Stimulated activated CD8-positive, alpha-beta memory T cell treated with anti-CD3 and anti-CD28 coated beads, Interleukin-15, amount 100 ng/mL, for 4 hours (primary cell): ENCODE measurements at places on chromosomes 5 and 9.

GRCh38 chr5:30921388-30921787 is 272.1 kb upstream of the CDH6 start:
- no peak for DNase-seq

DNA sequence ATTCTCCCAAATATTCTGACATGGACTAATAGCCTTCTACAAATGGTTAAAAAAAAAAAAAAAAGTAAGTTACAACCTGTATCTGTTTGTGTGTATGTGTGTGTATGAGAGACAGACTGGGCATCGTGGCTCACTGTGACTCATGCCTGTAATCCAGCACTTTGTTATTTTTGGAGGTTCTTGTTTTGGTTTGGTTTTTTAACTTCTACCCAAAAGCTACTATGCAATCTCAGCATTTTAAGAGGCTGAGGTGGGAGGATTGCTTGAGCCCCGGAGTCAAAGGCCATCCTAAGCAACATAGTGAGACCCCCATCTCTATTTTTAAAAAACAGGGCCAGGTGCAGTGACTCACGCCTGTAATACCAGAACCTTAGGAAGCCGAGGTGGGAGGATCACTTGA is 17.6 kb upstream of the HAVCR1 start:
- no peak for DNase-seq

DNA sequence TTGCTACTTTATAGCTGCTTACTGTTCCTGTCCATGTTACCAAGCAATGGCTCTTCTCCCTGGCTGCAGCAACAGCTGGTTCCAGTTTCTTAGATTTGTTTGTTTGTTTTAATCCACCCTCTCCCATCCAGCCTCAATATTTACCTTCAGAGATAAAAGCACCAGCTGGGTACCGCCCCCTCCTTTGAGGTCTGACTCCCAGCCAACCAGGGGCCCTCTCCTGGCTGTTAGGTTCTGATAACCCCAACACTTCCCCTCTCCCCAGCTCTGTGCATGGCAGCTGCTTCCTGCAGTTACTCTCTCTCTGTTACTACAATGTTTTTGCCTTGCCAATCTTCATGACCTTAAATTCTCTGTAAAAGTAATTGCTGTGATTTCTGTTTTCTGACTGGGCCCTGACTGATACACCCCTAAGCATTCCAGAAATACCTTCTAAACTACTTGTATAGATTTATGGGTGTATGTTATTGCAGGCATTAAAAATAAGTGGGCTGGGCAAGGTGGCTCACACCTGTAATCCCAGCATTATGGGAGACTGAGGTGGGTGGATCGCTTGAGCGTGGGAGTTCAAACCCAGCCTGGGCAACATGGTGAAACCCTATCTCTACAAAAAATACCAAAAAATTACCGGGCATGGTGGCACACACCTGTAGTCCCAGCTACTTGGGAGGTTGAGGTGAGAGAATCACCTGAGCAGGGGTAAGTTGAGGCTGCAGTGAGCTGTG is 2.6 kb upstream of the GCNT1 start:
- DNase-seq: no peak

DNA sequence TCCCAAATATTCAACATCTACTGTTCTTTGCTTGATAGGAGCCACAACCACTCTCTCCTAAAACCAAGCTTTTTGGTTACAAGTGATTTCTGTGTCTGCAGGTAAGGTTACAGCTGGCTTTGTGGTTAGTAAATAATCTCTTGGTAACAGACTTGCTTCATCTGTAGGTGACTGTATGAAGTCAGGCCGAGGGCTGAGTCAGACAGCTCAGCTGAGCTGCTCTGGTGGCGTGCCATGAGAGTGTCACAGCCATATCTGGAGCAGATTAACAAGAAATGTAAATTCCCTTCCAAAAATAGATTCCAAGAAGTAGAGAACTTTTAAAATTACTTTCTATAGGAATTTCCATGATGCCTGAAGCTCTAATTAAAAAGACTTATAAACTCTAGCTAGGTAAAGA is 23.7 kb upstream of the TAS2R1 start:
- DNase-seq: no peak

GRCh38 chr9:127574072-127574993 is 37.7 kb upstream of the STXBP1 start:
- DNase-seq: no peak

GRCh38 chr5:124677374-124678351 is 68.8 kb downstream of the ZNF608 start:
- no peak for DNase-seq

- DNase-seq: no peak
These were observed 96.5 kb downstream of the TLE1 start for GRCh38 chr9:81592887-81593266.

DNA sequence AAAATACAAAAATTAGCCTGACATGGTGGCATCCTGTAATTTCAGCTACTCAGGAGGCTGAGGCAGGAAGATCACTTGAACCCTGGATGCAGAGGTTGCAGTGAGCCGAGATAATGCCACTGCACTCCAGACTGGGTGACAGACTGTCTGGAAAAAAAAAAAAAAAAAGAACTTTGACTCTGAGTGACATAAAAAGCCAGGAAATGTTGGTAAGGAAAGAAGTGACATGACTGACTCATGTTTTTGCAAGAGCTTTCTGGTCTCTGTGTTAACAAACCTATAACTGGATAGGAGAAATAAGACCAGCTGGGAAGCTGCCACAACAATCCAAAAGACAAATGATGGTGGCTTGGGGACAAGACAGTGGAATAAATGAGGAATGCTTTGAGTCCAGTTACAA is 272.1 kb downstream of the HINT1 start:
- DNase-seq: no peak

DNA sequence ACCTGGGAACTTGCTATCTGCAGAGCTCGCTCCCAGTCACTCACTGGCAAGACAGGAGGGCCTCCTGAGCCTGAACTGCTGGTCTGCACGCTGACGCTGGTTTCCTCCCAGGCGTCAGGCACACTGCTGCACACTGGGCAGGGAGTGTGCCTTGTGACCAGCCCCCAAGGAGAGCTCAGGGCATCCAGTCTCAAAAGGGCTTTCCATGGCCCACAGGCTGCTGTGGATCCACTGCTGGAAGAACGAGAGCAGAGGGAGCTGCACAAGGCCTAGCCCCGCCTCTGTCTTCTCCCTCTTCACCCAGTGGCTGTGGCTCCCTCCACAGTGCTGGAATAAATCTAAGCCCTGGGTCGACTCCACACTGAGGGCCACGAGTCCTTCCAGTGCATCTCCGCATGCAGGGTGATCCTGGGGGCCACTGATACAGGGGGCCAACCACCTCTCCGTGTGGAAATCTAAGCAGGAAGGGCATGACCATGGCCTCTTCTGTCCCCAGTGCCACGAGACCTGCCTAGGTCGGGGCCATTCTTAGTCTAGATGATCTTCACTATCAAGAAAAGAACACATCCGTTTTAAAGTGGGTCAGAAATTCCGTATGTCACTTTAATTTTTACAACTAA is 93.6 kb downstream of the CAMSAP1 start:
- no peak for DNase-seq

GRCh38 chr5:7578071-7578470 is 182.1 kb downstream of the ADCY2 start:
- no peak for DNase-seq

- DNase-seq: no peak
These were observed 334.1 kb downstream of the RFX3 start for GRCh38 chr9:3191715-3192114.

- DNase-seq: no peak
These were observed 2.0 kb upstream of the AKNA start for GRCh38 chr9:114389612-114390368.

DNA sequence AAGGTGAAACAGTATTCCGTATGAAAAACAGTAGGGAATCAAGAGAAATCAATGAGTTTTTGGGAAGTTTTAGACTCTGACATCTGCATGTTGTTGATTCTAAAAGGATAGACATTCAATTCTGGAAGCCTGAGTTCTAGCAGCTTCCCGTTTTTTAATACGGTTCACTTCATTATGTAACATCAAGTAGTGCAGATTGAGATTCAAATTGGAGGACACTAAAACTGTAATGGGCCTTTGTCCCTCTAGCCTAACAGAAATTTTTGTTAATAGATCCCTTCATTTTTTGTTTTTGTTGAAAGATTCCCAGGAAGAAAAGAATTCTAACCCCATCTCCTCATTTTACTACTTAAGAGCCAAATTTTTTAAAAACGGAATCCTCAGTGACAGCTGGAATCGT is 384.6 kb downstream of the SH3GL2 start:
- no peak for DNase-seq

DNA sequence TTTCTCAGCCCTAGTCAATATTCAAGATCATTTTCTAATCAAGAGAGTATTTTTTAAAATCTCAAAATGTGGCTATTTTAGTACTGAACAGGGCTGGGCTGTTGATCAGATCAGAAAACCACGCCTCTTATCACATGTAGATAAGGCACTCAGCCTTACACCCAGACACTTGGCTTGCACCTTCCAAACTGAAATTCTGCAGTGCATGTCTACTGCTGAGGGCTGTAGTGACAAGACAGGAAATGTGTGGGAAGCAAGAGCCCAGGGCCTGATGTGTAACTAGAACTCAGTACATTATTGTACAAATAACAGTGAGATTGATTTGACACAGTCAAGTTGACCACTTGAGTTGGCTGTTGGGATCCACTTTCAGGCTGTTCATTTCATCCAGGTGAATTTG is 48.6 kb downstream of the UBE2QL1 start:
- no peak for DNase-seq

DNA sequence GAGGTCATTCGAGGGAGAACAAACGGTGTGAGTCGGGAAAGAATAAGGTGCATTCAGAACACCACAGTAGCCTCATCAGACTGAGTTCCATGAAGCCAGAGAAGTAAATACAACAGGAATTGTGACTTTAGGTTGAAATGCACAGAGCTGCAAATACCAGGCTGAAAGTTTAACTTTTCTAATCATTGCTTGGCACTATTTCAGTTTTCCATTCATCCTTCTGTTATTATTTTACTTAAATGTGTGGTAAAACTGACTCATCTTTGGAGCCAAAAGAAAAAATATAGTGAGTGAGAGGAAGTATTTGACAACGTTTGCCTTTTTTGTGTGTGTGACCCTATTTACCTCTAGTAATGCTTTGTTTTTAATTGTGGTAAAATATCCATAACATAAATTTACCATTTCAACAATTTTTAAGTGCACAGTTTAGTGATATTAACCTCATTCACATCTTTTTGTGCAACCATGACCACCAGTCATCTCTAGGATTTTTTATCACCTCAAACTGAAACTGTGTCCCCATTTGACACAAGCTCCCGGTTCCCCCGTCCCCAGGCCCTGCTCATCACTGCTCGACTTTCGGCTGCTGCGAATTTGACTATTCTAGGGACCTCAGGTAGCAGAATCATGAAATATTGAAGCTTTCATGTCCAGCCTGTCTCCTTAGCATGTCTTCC is 166.8 kb downstream of the HSD17B3 start:
- DNase-seq: no peak

DNA sequence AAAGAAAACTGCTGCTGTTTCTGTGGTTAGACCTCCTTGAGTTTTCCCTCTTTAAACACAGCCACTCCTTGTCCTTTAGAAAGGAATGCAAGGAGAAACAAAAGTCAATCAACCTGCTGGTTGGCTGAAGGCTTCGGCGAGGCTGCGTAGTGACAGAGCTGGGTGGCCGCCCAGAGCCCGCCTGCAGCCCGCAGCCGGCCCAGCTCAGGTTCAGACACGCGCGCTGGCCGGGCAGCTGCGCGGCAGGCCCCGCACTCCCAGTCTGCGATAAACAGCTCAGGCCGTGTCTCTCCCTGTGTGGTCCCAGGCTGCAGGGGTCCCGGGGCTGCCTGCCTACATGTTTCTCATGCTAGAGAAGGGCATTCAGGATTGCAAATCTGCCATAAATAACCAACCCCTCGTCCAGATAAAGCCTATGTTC is 115.4 kb downstream of the HSD17B3 start:
- no peak for DNase-seq

- DNase-seq: no peak
These were observed 19.1 kb downstream of the RAPGEF6 start for GRCh38 chr5:131615957-131616356.

GRCh38 chr5:57825031-57825686 is 342.5 kb upstream of the ACTBL2 start:
- no peak for DNase-seq

- no peak for DNase-seq
These were observed 473.6 kb downstream of the KCTD16 start for GRCh38 chr5:144644317-144644716.

DNA sequence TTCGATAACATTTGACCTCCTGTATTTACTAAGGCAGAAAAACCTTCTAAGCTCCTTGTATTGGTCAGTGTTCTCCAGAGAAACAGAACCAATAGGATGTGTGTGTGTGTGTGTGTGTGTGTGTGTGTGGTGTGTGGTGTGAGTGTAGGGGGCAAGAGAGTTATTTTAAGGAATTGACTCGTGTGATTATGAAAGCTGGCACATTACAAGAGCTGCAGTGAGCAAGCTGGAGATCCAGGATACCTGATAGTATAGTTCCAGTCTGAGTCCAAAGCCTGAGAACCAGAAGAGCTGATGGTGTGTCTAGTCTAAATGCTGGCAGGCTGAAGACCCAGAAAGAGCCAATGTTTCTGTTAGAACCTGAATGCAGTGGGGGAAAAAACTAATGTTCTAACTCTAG is 21.2 kb upstream of the PIK3R1 start:
- DNase-seq: no peak

GRCh38 chr5:111851631-111852548 is 94.9 kb upstream of the NREP start:
- DNase-seq: no peak

- no peak for DNase-seq
These were observed 19.5 kb downstream of the MTREX start for GRCh38 chr5:55327281-55327680.

DNA sequence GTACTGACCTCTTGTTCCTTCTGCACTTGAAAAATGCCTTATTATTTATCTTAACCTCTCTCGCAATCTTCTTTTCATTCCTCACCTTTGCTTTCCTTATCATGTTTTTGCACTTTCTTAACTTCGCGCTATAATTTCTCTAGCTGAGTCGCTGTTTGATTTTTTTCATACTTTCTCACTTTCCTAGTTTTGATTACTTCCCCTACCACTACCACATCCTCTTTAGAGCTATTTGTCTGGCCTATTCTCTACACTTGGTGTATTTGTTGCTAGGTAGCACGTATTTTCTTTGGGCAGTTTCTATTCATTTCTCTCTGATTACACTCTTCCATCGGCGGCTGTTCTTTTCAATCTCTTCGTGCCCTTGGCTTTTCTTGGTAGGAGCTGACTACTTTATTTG is 611.8 kb downstream of the BNC2 start:
- DNase-seq: no peak

DNA sequence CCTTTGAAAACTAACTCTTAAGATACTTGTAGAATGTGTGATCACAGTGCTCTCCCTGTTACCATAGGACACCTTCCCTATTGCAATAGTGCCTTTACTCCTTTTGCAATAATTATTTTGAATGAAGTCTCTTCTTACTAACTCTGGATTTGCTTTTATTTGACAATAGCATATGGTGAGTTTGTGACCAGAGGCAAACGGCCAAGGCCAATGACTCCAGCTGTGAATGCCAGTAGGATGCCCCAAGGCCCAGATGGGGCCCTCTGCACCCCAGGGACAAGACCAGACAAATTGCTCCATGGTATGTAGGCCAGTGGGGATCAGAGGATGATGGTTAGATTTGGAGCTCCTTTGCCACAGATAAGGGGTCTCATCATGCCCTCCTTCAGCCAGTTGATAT is 116.9 kb downstream of the NPR3 start:
- DNase-seq: no peak
